ENCODE measurements at places on chromosomes 16 and 17.

- no peak for DNase-seq
These were observed 28.2 kb upstream of the CACNG1 start for GRCh38 chr17:67016039-67016762.

DNA sequence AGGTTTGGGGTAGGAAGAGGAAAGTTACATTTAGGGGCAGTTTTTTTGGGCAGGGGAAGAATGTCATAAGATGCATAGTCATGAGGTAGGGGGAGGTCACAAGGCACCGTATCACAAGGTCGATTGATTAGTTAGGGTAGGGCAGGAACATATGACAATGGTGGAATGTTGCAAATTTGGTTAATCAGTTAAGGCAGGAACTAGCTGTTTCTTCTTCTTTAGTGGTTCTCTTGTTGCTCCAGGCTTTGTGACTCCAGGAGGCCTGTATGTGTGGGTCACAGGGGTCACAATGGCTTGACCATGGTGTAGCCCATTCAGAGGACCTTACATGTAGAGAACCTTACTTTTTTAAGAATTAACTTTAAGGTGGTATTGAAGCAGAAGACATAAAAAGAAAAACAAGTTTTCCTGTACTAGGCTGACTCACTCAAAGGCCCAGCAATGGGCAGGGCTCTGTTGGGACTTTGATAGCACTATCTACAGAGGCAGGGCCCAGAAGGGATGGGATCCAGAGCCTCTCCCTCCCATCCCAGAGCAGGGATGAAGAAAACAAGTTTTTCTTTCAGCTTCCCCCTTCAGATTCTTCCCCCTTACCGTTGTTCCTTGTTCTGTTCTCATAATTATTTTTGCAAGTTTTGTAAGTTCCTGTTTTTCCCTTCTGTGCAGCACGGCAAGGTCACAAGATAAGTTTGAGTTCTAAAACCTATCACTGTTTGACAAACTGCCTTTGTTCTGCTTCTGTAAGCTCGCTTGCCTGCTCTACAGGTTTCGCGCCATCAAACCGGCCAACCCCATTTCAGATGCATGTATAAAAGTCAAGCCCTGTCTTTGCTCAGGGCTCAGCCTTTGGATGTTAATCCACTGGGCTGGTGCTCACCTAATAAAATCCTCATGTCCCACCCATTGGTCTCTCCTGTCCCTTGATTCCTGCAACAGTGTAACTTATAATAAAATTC, 45.8 kb upstream of the ATF7IP2 start:
- DNase-seq: no peak

- DNase-seq: no peak
These were observed 201.5 kb upstream of the N4BP1 start for GRCh38 chr16:48811478-48811877.

DNA sequence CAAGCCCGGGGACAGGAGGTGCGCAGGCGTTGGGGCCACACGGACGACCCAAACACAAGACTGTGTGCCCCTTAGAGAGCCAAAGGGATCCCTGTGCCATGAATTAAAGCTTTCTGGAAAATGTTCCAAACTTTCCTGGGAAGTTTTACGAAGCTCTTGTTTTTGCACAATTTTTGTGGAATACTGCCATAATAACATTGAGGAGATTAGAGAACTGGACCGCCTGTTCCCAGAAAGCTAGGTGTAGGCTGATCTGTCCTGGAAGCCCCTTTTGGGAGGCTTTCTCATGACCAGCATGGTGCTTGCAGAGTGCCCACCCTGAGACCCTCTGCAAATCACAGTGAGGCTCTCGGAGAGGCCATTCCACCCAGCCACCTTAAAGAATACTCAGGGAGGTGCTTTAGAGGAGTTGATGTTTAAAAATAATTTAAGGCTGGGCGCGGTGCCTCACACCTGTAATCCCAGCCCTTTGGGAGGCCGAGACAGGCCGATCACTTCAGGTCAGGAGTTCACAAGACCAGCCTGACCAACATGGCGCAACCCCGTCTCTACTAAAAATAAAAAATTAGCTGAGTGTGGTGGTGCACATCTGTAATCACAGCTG, 1.1 kb downstream of the KDM8 start:
- DNase-seq: no peak

GRCh38 chr17:67676305-67676704, 41.4 kb upstream of the NOL11 start:
- no peak for DNase-seq

DNA sequence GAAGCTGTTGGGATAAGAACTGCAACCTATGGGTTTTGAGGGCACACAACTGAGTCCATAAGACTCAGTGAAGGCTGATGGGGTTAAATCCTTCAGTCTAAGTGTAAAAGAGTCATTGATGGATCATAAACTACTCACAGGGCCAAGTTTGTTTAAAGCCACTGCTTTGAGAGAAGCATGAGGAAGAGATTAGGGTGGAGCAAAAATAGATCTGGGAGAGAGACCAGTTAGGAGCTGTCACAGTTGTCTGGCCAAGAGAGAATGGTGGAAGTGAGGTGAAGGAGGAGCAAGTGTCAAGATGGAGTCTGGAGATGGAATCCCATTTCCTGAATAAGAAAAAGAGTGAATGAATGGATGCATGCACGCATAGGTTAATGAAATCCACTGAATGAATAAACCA, 379.1 kb upstream of the CDH11 start:
- no peak for DNase-seq

DNA sequence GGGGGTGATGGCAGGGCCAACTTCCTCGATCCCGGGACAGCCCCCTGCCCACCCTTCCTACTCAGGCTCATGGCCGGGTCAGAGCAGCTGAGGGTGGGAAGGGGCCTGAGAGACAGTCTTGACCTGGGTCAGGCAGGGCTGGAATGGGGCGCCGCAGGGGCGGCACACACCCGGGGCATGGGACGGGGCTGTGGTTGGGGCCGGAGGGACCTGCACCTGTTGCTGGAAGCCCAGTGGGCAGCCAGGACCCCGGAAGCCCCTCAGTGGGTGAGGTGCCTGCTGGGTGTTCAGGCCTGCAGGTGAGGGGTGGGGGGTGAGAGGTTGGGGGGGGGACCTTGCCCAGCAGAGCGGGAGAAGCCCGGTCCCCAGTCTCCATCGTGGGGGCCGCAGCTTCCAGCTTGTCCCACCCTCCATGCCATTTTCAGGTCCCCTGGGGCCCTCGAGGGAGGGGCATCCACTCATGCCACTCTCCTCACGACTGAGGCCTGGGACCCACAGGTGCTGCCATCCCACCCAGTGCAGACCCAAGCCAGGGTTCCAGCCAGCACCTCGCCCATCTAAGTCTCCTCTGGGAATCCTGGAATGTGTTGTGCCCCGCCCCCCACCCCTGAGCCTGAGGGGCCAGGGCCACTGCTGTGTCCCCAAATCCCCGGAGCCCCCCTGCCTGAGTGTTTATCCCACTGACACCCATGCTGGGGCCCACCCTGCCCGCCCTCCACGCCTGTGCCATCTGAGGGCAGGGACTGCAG, 43.4 kb upstream of the ACSF3 start:
- DNase-seq: peak; percentile 53

- DNase-seq: no peak
These were observed 94.2 kb upstream of the CREBBP start for GRCh38 chr16:3974751-3975150.

DNA sequence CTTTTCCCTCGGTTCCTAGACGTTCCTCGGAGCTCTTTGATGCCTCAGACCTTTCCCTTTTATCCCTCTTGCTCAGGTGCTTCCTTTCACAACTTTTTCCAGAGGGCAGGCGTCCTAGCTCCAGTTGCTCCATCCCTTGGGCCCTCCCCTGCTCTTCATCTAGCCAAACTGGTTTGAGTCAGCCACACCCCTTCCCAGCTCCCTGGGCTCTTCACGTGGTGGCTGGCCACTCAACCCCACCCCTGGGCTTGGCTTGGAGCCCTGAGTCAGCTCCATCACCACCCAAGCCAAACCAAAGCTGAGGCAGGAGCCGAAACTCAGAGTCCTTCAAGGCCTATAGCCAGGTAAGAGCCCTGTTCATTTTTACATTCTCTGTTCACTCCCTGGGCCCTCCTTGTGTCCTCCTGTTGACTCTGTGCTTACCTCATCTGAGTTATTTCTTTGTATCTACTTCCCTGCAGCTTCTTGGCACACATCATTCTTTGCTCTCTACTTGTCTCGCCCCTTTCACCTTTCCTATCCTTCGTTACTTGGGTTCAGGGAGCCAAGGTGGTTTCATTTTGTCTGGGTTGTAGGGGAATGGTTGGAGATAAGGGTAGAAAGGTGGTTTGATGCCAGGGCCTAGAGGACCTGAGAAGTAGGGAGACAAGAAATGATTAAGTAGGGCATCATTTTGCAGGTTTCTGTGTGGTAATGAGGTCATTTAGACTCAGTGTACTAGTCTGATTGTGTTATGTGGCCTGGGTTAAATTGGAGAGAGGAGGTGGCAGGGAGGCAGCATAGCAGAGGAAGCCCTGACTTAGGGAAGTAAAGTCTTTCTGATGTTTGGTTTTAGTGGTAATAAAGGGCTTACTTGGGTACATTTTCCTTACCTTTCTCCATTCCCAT, 7.6 kb upstream of the PHKG2 start:
- DNase-seq: no peak

- no peak for DNase-seq
These were observed 22.2 kb upstream of the ATP2A3 start for GRCh38 chr17:3986270-3986938.

DNA sequence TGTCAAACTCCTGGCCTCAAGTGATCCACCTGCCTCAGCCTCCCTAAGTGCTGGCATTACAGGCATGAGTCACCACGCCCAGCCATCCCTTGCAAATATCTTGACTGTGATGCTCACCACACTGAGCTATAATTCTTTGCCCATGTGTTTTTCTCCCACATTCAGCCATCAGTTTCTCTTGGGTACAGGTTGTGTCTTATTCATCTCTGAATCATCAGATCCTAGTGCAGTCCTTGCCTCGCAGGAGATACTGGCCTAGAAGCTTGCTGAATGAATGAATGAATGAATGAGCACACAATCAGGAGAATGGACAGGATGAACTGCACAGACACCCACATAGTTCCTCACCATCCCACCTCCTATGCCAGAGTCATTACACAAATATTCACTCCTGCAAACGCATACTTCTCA, 24.4 kb upstream of the ETV4 start:
- DNase-seq: no peak

GRCh38 chr16:72749091-72749490, 298.8 kb downstream of the ZFHX3 start:
- DNase-seq: no peak

GRCh38 chr16:58906981-58907715, 173.0 kb upstream of the GOT2 start:
- DNase-seq: no peak

- no peak for DNase-seq
These were observed 23.6 kb downstream of the SPPL2C start for GRCh38 chr17:45868276-45868675.

GRCh38 chr17:72967977-72968585, 124.4 kb downstream of the SLC39A11 start:
- DNase-seq: no peak

GRCh38 chr16:4306470-4307214, 9.2 kb upstream of the GLIS2 start:
- DNase-seq: no peak

DNA sequence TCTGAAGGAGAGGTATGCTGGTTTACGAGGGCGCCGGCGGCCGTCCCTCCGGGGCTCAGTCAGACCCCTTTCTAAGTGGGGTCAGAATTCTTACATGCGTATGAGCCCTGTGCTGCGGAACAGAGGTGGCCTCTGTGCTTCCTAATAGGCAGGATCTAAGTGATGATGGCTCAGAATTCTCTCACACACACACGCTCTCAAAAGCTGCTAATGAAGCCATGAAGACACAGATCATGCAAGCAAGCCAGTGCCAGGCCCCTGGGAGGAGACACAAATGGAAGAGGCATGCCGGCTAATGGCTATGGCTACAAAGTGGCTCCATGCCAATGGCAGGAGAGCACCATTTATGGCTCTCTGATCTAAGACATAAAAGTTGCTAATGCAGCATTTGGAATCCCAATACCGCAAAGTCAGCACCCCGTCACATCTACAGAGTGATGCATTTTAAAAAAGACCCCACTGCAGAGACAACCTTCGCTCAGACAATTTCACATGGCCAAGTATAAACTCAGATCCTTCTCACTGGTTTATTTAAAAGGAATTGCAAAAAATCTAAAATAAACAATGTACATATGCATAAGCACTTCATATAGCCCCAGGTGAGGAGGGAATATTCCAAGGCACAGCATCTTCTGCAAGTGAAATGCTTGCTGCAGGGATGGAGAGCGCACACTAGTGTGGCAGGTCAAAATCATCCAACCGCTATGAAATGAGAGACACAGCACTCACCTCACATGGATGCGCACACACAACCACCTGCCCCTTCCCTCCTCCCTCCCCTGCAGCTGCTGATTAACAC, 24.5 kb downstream of the NPLOC4 start:
- peak; percentile 42 for DNase-seq

GRCh38 chr16:56048425-56049105, 142.7 kb upstream of the GNAO1 start:
- DNase-seq: no peak

- DNase-seq: no peak
These were observed 36.2 kb downstream of the FBXL20 start for GRCh38 chr17:39365242-39365641.

DNA sequence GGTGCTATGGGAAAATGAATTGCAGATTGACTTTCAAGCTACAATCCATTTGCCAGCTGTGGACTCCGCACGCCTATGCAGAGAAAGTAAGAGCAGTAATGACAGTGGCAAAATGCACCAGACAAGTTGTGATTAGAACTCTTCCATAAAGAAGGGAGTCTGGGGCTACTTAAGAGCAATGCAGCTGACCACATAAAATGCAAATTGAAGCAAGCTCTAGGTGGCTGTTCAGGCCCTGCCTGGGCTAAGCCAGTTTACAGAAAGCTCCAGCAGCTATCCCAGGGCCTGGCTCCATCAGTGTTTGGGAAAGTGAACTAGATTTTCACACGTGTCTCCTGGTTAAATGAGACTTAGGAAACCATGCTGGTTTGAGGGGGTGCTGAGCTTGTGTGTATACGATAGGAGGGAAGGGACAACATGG, 2.2 kb upstream of the MAP2K6 start:
- no peak for DNase-seq

- no peak for DNase-seq
These were observed 17.5 kb downstream of the HS3ST4 start for GRCh38 chr16:25709213-25709612.

DNA sequence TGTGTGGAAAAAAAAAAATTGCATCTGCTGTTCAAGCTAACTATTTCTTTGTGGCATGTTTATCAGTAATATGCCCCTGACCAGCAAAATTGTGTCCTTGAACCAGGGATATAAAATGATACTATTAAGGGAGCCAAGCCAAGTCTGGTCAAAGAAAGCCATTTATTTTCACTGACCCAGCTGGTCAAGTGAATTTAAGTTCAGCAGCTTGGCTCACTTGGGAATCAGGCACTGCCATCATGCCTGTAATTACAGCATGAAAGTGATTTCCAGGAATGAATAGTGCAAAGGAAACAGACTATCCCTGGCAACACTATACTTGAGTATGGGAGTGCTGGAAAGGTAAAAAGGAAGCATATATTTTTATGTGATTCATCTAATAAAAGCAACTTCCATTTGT, 934.6 kb upstream of the CDH8 start:
- DNase-seq: no peak

All from natural killer cell treated with Interleukin-12 subunit alpha and Interleukin-12 subunit beta and Interleukin-15 and Interleukin-18, amount 100 ng/mL, for 72 hours (primary cell).